ENCODE measurements at places on chromosomes 6 and 20.

DNA sequence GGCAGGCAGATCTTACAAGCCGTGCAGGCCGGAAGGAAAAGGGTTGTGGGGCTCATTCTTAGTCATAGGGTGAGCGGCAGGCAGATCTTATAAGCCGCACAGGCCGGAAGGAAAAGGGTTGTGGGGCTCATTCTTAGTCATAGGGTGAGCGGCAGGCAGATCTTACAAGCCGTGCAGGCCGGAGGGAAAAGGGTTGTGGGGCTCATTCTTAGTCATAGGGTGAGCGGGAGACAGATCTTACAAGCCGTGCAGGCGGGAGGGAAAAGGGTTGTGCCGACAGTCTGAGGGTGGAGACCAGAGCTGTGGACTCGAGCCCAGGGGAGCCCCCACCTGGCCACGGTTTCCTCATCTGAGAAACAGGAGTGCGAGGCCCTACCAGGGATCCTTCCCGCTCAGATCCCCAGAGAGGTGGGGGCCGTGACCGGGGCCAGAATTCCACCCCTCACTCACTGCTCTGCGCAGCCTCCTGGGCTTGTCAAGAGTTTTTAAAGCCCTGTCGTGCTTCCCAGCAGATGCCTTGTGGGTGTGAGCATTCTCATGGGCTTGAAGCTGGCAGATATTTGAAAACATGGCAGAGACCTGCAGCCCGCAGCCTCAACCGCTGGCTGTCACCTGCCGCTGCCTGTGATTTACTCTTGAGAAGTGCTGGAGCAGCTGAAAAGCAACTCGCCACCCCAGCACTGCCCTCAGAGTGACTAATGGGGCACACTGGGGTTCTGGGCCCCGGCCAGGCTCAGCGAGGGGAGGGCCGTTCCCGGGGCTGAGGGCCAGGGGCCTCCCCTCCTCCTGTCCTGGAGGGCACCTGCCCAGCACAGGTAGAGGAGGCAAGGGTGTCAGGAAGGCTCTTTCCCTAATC is 31.9 kb downstream of the NTSR1 start:
- H3K27me3 ChIP-seq, result peaks cover 87% of the 10 kb centered on the region
- no peak overlapping the region for H3K27ac ChIP-seq
- peak overlapping the region; percentile 18 for H3K4me3 ChIP-seq
- no peaks in the 10 kb centered on the region for H3K4me1 ChIP-seq

- peak overlapping the region; percentile 78 for H3K4me3 ChIP-seq
- no peaks in the 10 kb centered on the region for H3K27me3 ChIP-seq
- peaks cover 25% of the 10 kb centered on the region for H3K4me1 ChIP-seq
- peak overlapping the region; percentile 92 for H3K27ac ChIP-seq
- H3K36me3 ChIP-seq, result no peaks in the 10 kb centered on the region
These were observed 523 bp downstream of the TMEM30A start for GRCh38 chr6:75283907-75284631.

DNA sequence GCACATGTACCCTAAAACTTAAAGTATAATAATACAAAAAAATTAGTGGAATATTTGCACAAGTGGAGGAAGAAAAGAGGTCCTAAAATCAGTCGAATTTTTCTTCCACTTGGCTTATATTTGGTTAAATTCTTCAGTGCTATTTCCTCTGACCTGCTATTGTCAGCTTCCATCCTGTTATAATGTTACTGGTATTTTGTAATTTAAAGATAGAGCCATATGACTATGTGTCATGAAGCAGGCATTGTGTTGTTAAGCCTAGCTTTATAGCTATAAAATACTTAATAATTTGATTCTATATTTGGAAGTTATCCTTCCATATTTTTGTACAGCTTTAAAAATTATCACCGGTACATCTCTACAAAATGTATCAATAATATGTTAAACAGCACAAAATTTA is 455.9 kb upstream of the MARCKS start:
- no peaks in the 10 kb centered on the region for H3K36me3 ChIP-seq
- DNase-seq, result no peak
- no peaks in the 10 kb centered on the region for H3K27me3 ChIP-seq
- no peak overlapping the region for H3K4me3 ChIP-seq
- H3K4me1 ChIP-seq, result no peaks in the 10 kb centered on the region

DNA sequence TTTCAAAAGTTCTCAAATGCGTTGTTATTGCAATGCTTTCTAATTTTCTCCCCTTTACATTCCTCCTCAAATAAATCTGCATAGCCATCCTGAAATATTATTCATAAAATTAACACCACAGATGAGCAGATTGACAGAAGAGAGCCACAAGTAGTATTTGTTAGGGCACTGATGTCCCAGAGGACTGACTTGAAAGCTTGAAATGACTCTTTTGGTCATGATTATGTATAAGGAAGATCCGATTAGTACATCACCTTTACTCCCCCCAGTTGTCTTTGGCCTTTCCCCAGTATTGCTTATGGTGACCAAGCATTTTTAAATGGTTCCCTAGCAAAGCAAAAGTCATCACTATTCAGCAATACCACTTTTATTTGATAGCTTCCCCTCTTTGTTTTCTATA is 187.6 kb downstream of the ADAT2 start:
- H3K4me1 ChIP-seq, result no peaks in the 10 kb centered on the region
- no peaks in the 10 kb centered on the region for H3K27me3 ChIP-seq
- DNase-seq, result no peak
- no peaks in the 10 kb centered on the region for H3K36me3 ChIP-seq
- H3K4me3 ChIP-seq, result no peak overlapping the region
- H3K27ac ChIP-seq, result no peak overlapping the region

- H3K4me3 ChIP-seq, result no peak overlapping the region
- no peak overlapping the region for H3K27ac ChIP-seq
- H3K4me1 ChIP-seq, result peaks cover 6% of the 10 kb centered on the region
- H3K36me3 ChIP-seq, result no peaks in the 10 kb centered on the region
These were observed 261.8 kb downstream of the ADGB start for GRCh38 chr6:146860583-146860982.

- no peak overlapping the region for H3K27ac ChIP-seq
- no peaks in the 10 kb centered on the region for H3K36me3 ChIP-seq
- no peak for DNase-seq
- no peaks in the 10 kb centered on the region for H3K27me3 ChIP-seq
- peaks cover 31% of the 10 kb centered on the region for H3K4me1 ChIP-seq
- H3K4me3 ChIP-seq, result no peak overlapping the region
These were observed 14.7 kb upstream of the TNFAIP3 start for GRCh38 chr6:137852346-137852745.

DNA sequence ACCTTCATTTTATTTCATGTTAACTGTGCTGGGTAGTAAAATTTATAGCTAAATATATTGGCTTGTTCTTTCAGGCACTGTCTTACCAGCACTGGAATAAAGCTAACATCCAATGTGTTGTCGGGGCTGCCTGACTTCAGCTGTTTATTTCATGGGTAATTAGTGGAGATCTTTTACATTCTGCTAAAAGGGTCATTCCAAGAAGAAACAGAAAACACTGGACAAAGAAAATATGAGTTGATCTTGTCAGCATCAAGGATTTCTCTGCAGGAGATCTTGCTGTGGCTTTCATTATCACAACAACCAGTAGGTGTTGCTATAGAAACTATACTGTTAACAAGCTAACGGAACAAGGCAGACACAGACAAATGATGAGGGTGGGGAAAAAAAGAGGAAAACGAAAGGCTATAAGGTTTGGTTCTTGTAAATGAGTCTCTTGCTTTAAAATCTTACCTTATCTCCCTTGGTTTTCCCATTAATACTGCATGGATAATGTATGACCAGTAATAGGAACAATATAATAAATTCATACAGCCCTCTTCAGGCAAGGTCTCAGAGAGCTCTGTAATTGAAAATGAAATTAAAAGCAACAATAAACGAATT is 206.8 kb downstream of the SIM1 start:
- no peaks in the 10 kb centered on the region for H3K4me1 ChIP-seq
- H3K36me3 ChIP-seq, result no peaks in the 10 kb centered on the region
- DNase-seq, result no peak
- H3K27me3 ChIP-seq, result no peaks in the 10 kb centered on the region

DNA sequence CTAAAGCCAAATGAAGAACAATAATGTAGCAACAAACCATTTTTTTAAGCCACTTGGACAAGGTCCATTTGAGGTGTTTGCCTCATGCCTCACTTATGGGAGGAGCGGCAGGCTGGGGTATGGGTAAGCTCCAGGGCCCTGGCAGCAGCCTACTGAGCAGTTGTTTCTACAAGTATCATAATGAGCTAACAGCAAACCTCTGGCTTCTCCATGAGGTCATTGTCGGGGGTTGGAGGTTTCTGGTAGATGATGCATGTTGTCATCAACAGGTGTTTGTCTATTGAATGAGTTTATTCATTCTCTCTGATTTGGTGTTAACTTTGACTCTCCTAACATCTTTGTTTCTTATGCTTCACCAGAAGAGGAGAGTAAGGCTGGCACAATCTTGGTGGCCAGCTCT is 150.7 kb downstream of the TBC1D7 start:
- H3K4me3 ChIP-seq, result no peak overlapping the region
- no peak for DNase-seq

DNA sequence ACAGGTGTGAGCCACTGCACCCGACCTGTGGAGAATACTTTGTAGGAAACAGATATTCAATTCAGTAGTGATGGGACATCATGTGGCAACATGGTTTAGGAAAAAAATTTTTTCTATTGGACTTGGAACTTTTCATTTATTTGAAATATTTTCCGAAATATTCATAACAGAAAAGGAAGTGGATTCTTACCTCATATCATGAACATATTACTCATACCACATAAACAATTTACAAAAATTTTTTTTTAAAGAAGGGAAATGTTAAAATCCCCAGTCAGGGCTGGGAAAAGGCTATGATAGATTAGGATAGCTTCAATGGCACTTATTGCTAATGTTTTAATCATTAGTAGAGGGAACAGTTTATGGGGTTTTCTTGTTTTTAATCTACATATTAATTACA is 6.8 kb upstream of the ALDH8A1 start:
- H3K36me3 ChIP-seq, result peaks cover 17% of the 10 kb centered on the region
- H3K27me3 ChIP-seq, result no peaks in the 10 kb centered on the region
- no peaks in the 10 kb centered on the region for H3K4me1 ChIP-seq
- H3K27ac ChIP-seq, result no peak overlapping the region
- no peak for DNase-seq

DNA sequence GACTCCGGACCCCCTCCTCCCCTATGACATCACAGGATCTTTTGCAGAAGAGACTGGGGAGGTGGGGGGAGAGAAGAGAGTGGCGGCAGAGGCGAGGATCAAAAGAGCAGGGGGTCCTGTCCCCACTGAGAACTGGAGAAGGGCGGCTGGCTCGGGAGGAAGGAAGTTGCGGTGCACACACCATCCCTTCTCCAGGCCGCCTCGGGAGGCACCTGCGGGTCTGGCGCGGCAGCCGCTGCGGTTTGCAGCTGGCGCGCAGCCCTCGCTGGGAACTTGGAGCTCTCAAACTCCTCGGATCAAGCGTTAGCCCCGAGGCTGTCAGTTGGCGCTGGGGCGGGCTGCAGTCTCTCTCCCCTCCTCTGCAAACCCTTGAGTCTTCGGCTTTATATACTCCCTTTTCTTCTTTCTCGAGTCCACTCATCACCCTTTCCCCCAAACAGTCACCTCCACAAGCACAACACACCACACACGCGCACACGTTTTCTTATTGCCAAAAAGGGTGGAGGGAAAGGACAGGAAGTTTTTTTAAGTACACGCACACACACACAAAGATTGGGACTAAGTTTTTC is 180.7 kb downstream of the TBXT start:
- no peaks in the 10 kb centered on the region for H3K4me1 ChIP-seq
- no peak overlapping the region for H3K4me3 ChIP-seq
- H3K27me3 ChIP-seq, result peaks cover 79% of the 10 kb centered on the region
- H3K27ac ChIP-seq, result no peak overlapping the region
- no peak for DNase-seq
- H3K36me3 ChIP-seq, result no peaks in the 10 kb centered on the region

- H3K27me3 ChIP-seq, result no peaks in the 10 kb centered on the region
- DNase-seq, result no peak
- H3K4me1 ChIP-seq, result no peaks in the 10 kb centered on the region
These were observed 661.2 kb downstream of the EYS start for GRCh38 chr6:65045801-65046200.

DNA sequence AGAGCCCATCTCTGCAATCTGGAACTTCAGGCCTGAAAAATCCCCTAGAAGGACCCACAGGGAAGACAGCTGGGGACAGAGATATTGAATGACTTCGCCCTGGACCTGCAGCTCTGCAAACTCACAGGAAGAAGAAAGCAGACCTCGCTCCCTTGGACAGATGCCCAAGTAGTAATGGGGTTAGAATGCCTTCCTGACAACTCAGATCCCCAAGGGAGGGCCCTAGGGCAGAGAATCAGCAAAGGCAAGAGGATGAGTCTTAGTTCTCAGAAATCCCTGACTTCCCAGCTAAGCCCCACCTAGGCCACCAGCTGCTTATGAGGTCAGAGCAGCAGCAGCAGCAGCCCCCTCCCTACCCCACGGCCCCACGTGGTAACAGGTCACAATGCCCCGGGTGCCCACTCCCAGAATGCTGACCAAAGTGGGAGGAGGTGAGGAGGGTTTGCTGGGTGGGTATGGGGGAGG is at the start of gene C20orf141:
Gene C20orf141 (plus strand): TSS at position 401 of the 465 bp plus-strand sequence. CDS start 198 bp downstream, outside the sequence.
- DNase-seq, result no peak
- H3K27me3 ChIP-seq, result peaks cover 36% of the 10 kb centered on the region
- no peak within 1 kb of the TSS for H3K27ac ChIP-seq
- no peak within 1 kb of the TSS for H3K4me3 ChIP-seq
- no peaks in the 10 kb centered on the region for H3K4me1 ChIP-seq
